SK-N-SH treated with all-trans-retinoic acid at 6 μM for 48 hours (cell line): ENCODE measurements at places on chromosomes 11 and 22.

DNA sequence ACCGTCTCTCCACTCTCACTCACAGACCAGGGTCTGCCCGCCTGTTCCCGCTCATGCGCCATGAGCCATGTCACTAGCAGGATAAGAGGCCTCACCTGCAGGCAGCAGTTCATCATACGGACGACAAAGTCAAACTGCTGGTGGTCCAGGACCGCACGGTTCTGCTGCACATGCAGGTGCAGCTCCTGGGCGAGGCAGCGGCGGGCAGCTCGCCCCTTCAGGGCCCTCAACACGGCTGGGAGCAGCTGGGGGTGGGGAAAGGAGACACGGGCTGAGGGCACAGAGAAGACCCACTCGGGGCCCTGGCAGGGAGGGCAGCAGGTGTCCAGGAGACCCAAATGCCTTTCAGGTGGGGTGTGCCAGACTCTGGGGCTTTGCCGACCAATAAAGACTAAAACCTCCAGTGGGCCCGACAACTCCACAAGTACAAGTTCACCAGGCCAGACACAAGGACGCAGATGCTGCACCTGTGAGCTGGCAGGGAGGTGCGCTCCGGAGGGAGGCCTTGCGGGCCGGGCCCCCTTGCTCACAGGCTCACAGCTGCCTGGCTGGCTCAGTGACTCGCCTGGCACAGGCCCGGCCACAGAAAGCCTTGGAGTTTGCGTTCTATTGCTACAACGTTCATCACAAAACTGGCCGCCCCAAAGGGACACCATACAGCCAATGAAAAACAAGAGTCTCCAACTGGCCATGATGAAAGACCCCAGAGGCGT lies 11.5 kb downstream of the SBF1 start:
- no peak for ATAC-seq

- ATAC-seq, result no peak
Measured at GRCh38 chr22:39598017-39598965, 27.7 kb downstream of the CACNA1I start.

DNA sequence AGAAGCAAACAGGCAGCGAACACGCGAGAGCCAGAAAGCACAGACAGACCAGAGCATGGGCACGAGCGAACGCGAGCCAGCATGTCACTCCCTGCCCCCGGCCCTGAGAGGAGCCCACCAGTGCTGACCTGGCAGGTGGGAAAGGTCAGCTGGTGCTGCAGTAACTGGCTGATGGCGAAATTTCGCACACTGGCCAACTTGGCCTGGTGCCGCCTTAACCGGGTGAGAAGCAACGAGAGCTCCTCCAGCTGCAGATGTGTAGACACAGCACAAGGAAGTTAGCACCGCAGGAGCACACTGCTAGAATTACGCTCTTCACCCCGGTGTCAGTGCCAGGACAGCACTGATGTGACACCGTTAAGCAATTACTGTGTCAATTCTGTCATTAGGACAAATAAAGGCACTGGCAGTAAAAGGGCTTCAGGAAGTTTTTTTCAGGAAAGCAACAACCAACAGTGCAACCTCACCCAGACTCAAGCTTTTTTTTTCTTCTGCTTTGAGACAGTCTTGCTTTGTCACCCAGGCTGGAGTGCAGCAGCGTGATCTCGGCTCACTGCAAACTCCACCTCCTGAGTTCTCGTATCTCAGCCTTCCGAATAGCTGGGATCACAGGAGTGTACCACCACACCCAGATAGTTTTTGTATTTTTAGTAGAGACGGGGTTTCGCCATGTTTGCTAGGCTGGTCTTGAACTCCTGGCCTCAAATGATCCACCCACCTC lies 76.8 kb downstream of the C11orf58 start:
- ATAC-seq, result no peak

GRCh38 chr11:8250434-8250833 lies 13.2 kb downstream of the LMO1 start:
- no peak for ATAC-seq

- ATAC-seq, result peak; percentile 4; the same call in 1 of the 3 replicates
Measured at GRCh38 chr11:20045098-20045688, 115.1 kb downstream of the DBX1 start.

DNA sequence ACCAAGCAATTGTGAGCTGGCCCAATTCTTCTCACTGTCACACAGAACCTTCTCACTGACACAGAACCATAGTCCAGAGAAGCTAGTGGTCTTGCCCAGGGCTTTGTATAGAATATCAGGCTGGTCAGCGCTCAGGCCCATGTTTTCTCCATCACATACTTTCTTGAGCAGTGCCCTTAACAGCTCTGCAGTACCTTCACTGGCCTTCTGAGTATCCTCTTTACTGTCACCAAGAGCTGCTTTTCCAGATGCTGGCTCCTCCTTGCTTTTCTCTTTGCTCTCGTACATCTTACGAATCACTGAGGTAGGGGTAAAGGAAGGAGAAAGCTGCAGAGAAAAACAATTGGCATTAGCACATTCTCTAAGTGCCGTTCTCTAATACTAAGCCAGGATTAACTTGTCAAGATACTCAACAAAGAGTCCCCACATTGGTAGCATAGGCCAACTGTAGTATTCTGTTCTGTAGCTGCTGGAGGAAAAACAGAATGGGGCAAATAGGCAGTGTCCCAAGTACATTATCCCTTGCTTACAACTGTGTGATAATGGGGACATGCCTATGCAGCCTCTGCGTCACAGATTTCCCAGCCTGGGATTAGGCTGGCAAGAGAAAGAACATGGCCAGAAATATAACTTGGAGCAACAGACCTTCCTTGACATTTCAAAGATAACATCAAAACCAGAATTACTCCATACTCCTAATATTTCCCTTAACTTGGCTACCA lies 43.5 kb downstream of the DRG1 start:
- ATAC-seq, result peak; percentile 24; the same call in 2 of the 3 replicates

DNA sequence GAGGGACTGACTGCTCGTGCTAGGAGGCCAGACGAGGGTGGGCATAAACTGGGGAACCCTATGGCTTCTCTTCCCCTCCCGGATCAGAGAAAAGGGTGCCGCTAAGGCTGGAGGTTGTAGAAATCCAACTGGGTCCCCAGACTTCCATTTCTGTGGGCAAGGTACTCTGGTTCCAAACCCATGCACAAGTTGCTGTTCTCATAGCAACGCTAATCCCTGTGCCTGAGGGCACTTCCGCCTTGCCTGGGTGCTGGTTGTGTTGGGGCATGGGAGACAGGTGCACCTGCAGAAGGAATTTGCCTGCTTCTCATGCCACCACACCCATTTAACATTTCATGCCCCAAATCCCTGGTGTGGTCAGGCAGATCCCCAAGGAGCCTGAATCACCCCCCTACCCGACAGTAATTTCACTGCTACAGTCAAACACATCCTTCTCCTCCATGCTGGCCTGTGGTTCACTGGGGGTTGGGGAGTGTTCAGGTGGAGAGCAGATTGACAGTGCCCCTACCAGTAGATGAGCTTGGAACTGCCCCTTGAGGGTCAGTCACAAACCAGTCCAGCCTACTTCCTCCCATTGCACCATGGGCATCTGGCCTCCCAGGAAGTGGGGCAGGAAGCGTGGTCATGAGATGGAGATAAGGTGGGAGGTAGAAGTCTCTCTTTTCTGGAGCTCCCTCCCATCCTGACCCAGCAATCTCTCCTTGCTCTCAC lies 1.2 kb downstream of the C2CD2L start:
- ATAC-seq, result no peak

GRCh38 chr11:64352995-64353714 lies 5.8 kb upstream of the RPS6KA4 start:
- ATAC-seq, result no peak

DNA sequence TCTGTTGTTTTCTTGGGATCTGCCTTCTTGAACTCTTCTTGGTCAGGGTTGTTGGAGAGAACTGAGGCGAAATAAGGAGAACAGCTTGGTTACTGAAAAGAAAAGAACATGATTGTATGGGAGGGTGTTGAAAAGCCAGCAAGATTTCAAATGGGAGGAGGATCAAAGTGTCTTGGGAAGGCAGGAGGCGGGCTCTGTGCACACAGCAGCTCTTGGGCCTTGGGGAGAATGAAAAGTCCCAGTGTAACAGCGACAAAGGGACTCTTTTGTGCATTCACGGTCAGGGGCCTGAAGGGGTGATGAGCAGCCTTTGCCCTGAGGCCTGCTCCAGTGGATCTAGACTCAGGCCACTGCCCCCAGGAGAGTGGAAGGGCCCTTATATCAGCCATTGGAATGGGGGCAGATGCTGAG lies 135.4 kb downstream of the ADAMTS15 start:
- ATAC-seq, result no peak

DNA sequence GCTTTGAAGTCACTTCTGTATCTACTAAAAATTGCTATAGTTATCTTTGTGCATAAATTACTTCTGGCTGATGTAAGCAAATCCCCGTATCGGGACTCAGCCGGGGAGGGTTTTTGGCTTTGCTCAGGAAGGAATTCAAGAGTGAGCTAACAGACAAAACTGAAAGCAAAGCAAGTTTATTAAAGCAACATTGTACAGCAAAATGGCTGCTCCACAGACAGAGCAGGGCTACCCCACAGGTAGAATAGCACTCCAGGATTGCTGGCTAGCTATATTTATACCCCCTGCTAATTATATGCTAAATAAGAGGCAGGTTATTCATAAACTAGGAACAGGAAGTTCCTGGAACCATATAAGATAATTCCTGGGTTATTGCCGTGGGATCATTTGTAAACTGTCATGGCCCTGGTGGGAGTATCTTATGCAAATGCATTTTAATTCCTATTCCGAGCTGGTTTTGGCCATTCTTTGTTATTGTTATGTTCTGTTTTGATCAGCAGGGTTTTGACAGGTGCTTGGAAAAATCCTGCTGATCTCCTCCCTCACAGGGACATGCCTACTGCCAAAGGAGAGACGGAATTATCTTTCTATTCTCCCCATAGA lies 15.2 kb downstream of the MIF start:
- no peak for ATAC-seq

GRCh38 chr11:10004526-10005113 lies 289.4 kb downstream of the SBF2 start:
- peak; percentile 32; the same call in 1 of the 3 replicates for ATAC-seq

DNA sequence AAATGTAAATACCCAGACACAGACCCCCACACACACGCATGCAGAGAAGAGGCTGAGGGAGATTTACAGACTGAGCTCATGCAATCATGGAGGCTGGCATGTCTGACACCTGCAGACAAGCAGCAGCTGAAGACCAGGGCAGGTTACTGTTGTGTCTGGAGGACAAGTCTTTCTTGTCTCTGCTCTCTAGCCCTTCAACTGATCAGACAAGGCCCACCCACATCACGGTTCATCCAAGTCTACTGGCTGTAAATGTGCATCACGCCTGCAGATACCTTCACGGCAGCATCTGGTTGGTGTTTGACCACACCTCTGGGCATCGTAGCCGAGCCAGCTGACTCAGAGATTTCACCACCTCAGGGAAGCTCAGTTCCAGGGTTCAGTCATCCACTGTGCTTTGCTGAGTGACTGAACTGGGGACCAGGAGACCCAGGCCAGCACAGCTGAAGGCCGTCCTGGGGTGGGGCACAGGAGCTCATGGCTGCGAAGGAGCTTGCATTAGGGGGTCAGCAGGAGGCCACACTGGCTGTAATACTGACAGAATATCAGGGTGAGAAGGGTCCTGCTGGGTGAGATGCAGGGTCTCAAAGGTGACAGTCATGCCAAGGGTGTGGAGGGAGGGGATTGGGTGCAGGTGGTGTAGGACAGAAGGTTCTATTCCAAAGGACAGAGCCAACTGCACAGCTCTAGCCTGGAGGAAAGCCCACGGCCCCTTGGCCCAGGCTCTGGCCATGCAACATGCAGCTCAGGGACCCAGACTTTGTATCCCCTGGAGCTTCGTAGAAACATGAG lies 304.9 kb downstream of the BRD1 start:
- no peak for ATAC-seq

- no peak for ATAC-seq
Measured at GRCh38 chr11:125532668-125533067, 36.6 kb upstream of the FEZ1 start.

DNA sequence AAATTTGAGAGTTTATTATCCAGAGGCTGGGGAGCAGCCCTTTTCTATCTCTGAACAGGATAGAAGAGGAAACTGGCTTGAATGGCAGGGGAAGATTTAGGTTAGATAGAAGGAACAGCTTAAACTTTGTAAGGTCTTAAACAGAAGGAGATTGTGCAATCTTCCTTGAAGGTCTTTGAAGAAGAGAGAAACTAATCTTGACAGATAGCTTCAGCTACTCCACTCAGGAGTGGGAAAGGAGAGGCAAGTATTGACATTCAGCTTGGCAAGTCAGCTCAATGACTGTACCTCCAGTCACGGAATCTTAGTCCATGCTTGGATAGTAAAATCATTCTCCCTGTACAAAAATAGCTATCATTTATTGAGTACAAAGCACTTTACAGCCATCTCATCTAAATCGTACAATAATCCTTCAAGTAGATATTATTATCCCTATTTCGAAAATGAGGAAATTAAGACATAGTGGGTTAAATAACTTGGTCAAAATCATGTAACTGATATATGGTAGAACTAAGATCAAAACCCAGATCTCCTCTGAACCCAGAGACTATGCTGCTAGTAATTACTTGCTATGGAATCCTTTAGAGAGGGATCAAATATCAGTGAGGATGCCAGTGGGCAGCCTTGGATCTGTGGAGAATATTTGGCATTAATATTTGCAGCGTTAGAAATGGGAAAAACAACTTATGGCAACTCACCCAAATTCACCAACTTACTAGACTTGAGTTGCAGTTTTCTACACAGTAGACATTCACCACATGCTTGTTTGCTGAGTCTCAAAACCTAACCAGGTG lies 14.6 kb downstream of the C11orf97 start:
- peak; percentile 81 for ATAC-seq

DNA sequence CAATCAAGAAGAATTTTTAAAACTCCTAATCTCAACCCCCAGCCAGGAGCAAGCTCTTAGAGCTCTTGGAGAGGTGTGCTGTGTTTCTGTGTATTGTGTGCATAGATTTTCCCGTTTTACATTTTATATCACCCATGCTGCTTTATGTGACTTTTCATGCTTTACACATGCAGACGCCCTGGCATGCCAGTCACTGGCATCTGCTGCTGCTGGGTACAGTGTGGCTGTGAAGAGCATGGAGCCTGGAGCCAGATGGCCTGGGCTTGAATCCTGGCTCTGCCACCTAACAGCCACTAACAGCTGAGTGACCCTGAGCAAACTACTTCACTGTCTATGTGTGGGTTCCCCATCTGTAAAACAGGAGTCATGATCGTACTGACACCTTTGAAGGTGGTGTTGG lies 23.1 kb downstream of the POLR3H start:
- no peak for ATAC-seq

GRCh38 chr22:29216011-29216872 lies 10.5 kb downstream of the EMID1 start:
- ATAC-seq, result no peak
